SJSA1 (cell line): ENCODE measurements at places on chromosomes 7 and 10. TPM values are rescaled to one million over a fixed set of nuclear protein-coding genes. Genes with fewer than 3 reads are reported as not detected.

- DNase-seq = no peak
Observed at GRCh38 chr10:7788639-7789286, 786 bp downstream of the ATP5F1C start.

Gene BAIAP2L1
- total RNA-seq = 15.9 and 16.9 TPM in 2 replicates

DNA sequence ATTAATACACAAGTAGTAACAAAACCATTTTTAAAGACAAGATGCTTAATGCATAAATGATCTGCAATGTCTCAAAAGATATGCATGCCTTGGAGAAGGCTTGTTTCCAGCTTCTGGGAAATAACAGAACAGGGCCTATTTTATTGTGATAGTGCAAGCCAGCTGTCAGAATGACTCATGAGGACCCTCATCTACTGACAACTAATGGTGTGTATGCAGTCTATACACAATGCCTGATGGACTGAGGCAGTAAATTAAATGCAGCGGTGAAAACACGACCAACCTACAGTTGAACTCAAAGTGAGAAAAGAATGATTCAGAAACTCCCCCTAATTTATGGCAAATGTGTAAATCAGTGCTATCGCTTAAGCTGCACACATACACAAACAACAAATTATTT, 46.3 kb downstream of the VPS41 start:
- no peak for DNase-seq

GRCh38 chr7:137753948-137754851, 92.6 kb downstream of the DGKI start:
- DNase-seq = no peak

DNA sequence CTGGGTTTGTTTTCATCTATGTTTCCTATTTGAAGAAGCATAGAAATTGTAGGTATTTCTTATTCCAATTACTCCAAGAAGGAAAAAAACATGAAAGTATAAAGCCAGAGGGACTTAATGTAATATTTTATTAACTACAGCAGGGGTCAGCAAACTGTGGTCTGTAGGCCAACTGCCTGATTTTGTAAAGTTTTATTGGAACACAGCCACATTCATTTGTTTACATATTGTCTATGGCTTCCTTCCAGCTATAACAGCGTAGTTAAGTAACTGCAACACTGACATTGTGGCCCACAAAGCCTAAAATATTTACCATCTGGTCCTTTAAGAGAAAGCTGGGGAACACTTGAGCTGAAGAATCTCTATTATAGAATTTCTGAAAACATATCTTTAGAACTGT, 306.2 kb downstream of the BICC1 start:
- DNase-seq = peak; percentile 35

DNA sequence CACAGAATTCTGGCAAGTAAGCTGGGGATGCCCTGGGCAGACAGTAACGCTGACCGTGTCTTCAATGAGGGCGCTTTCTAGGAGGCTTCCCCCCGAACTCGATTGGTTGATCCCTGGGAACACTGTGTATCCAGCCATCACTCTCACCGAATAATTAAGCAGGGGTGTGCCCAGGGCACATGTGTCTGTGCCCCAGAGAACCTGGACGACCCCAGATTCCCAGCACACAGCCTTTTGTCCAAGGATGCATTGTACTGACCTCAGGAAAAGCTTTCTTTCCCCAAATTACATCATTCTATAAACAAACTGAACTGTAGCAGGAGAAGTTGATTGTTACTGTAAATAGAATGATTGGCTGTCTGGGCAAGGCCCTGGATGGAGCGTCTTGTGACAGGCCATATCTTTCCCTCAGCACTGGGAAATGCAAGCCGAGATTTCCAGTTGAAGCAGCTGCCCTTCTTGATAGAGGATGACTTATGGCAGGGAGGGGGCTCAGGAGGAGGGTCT, 6.6 kb upstream of the DEPP1 start:
- peak; percentile 76 for DNase-seq

Gene MORN4
- 4.4 and 6.8 TPM in 2 replicates for total RNA-seq

- DNase-seq = no peak
Observed at GRCh38 chr10:6064119-6064518, 2.0 kb upstream of the IL2RA start.

GRCh38 chr10:52455098-52455497, 141.0 kb downstream of the DKK1 start:
- DNase-seq = no peak

- DNase-seq = no peak
Observed at GRCh38 chr10:775245-776075, 86.0 kb upstream of the DIP2C start.

Gene NRG3
- total RNA-seq = not detected in 2 replicates

GRCh38 chr7:83851551-83851950, 202.6 kb upstream of the SEMA3E start:
- DNase-seq = no peak

DNA sequence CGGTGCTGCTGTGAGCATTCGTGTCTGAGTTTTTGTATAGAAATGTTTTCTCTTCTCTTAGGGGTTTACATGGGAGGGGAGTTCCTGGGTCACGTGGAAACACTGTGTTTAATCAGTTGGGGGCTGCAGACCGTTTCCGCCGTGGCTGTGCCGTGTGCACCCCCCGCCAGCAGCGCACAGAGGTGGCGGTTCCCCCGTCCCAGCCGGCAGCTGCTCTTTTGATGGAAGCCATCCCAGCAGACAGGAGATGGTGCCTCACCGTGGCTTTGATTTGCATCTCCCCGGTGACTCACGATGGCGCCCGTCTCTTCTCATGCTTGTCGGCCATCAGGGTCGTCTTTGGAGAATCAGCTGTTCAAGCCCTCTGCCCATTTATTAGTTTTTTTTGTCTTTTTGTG, 34.9 kb upstream of the FOXL3 start:
- no peak for DNase-seq

- no peak for DNase-seq
Observed at GRCh38 chr7:65979583-65980477, 2.2 kb downstream of the GUSB start.

Gene AHCYL2
- 6.6 and 10.3 TPM in 2 replicates for total RNA-seq

- DNase-seq = no peak
Observed at GRCh38 chr7:1825897-1826741, 156.0 kb downstream of the ELFN1 start.

Gene PTF1A
- not detected in 2 replicates for total RNA-seq

Gene KAZALD1
- 1.4 and 1.8 TPM in 2 replicates for total RNA-seq

DNA sequence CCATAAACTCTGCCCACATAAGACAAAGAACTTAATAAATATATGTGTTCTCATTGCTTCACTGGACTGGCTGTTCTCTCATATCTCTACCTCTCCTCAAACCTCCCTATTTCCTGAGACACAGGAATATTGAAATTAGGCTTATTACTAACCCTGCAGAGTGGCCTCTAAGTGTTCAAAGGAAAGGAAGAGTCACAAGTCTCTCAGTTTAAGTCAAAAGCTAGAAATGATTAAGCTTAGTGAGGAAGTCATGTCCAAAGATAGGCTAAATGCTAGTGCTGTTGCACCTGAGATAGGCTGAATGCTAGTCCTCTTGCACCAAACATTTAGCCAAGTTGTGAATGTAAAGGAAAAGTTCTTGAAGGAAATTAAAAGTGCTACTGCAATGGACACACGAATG, 41.1 kb downstream of the GNAI1 start:
- DNase-seq = no peak

Gene SEPHS1
- total RNA-seq = 34.5 and 77.1 TPM in 2 replicates

DNA sequence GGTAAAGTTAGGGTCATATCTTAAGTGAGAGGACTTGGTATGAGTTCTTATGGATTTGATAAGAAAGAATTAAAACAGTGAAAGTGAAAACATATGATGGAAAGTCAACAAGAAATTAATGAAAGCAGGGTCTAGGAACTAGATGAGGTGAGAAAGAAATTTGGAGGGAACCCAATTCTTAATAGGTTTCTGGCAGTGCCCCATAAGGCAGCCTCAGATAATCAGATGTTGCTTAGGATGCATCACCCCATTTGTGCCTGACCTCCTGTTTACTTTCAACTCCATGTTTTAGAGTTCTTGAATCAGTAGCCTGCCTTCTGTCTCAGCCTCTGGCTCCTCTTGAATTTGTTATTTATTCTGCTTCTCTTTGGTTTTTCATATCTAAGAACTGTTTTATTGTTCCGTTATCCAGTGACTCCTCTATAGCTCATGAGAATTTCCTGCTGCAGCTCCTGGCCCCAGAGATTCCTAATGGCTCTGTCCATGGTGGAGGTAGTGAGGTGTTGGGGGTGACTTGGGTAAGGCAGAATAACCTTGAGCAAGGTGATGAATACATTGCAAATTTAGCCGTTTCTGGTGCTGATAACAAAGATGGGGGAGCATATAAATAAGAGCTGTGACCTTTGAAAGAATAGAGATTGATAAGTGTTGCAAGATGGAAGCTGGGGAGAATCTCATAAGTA, 17.6 kb downstream of the ITGB8 start:
- DNase-seq = no peak

DNA sequence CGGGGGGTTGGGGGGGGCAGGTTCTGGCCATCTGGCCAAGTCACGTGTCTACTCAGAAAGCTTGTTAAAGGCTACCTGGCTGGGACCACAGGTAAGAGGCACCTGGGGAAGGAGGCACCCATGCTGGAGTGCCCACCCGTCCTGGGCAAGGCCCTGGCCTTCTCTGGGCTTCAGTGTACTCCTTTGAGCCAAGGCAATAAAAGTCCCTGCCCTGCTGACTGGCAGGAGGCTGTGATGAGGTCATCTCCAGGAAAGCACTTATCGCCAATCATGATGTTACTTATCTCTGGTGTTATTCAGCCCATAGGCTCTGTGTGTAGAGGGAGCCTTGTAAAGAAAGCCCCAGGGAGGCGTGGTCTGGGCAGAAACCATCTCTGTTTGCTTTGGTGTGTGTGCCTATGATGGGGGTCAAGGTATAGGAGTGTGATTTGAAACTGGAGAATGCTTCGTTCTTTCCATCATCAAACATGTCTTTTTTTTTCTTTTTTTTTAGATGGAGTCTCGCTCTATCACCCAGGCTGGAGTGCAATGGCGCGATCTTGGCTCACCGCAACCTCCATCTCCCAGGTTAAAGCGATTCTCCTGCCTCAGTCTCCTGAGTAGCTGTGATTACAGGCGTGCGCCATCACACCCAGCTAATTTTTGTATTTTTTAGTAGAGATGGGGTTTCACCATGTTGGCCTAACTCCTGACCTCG, 2.5 kb upstream of the CLDN4 start:
- DNase-seq = no peak

Gene NEBL
- 0.22 and 0.66 TPM in 2 replicates for total RNA-seq

DNA sequence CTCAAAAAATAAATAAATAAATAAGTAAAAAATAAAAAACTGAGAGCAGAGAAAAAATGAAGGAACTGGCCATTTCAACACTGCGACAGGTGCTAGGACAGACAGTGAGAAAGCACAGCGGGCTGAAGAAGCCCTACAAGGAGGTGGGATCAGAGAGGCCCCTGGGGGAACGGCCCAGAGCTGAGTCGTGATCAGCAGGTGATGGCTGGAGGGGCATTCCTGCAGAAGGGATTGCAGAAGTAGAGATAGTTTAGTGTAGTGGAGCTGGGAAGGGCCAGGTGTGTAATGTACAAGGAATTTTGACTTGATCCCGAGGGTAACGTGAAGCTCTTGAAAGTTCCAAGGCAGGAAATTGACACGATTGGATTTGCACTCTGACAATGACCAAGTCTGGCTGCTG, 112.1 kb downstream of the CUL2 start:
- DNase-seq = no peak

DNA sequence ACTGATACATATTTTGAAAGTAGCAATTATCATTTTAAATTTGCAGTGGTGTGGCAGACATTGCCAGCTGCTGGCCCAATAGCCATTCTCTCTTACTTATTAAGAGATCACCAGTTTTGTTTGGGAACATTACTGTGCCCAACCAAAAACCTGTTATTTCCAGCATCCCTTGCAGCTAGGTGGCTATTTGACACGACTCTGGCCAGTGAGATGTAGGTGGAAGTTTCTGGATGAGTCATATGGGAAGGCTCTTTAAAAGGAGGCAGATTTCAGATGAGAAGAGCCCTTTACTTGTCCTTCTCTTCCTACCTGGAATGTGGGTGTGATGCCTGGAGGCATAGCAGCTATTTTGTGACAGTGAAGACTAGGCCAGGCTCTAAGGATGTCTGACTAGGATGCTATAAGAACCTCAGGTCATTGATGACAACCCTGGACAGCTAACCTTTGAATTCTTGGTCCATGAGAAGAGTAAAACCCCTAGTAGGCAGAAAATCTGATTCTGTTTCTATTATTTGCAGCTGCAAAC, 77.9 kb downstream of the CARD11 start:
- DNase-seq = no peak

Gene DNAAF5
- 22.2 and 26.5 TPM in 2 replicates for total RNA-seq

Gene NRP1
- 63.0 and 85.9 TPM in 2 replicates for total RNA-seq

DNA sequence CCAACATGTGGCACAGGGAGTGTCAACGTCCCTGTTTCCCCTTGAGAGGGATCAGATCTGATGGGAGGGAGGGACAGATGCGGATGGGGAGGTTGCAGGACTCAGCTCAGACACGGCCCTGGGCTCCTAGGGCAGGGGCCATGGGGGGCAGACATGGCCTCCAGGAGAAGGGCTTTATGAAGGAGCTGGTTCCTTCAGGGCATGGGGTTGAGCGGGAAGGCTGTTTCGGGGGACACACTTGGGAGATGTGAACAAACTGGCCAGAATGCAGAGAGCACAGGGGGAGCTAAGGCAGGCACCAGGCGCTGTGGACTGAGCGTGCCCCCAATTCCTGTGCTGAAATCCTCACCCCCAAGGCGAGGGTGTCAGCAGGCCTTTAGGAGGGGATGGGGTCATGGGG, 581.9 kb upstream of the FOXK1 start:
- DNase-seq = no peak

- no peak for DNase-seq
Observed at GRCh38 chr7:100371561-100372171, 1.6 kb upstream of the PILRA start.

Gene CFTR
- total RNA-seq = 0.06 and 0.08 TPM in 2 replicates

GRCh38 chr7:78020874-78021249, 222.3 kb downstream of the PHTF2 start:
- DNase-seq = peak; percentile 7

- DNase-seq = no peak
Observed at GRCh38 chr10:89242840-89243568, 8.6 kb downstream of the LIPA start.

DNA sequence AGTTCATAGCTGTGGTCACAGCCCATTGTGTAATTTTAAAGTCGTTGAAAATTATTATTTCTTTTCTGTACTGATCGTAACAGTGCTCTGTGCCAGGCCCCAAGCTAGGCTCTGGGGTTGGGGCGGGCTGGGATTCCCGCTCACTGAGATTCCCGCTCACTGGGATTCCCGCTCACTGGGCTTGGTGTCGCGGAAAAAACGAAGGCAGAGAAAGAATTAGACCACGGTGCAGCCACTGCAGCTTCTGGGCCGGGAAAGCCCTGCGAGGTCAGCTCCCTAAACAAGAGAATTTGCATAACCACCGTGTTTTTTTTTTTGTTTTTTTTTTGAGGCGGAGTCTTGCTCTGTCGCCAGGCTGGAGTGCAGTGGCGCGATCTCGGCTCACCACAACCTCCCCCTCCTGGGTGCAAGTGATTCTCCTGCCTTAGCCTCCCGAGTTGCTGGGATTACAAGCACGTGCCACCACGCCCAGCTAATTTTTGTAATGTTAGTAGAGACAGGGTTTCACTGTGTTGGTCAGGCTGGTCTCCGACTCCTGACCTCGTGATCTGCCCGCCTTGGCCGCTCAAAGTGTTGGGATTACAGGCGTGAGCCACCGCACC, 31.2 kb downstream of the FOXK1 start:
- no peak for DNase-seq

Gene ACSM6
- total RNA-seq = not detected in 2 replicates

GRCh38 chr10:55223352-55223751, 422.3 kb upstream of the PCDH15 start:
- DNase-seq = no peak

- no peak for DNase-seq
Observed at GRCh38 chr7:9890092-9890491, 1083.6 kb upstream of the PHF14 start.

GRCh38 chr7:152137476-152138025, 112.1 kb downstream of the GALNT11 start:
- DNase-seq = peak; percentile 24
